ENCODE measurements at places on chromosomes 13 and 19.
A peak's percentile ranks its signal among the peaks of the same experiment; 100 is the strongest.

GRCh38 chr13:44243198-44243857 is 130.3 kb upstream of the SERP2 start:
- DNase-seq, result no peak

DNA sequence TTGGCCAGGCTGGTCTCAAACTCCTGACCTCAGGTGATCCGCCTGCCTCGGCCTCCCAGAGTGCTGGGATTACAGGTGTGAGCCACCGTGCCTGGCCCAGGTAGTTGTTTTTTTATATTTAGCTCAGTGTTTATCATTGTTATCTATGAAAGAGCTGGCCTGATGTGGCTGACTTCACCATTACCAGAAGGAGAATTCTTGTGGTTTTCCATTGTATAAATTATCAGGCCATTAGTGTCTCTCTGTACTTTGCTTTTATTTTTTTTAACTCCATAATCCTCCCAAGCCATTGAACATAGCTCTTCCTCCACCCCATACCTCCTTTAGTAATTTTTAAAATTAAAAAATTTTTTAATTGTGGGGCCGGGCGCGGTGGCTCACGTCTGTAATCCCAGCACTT is 24.2 kb downstream of the CERS4 start:
- no peak for DNase-seq

DNA sequence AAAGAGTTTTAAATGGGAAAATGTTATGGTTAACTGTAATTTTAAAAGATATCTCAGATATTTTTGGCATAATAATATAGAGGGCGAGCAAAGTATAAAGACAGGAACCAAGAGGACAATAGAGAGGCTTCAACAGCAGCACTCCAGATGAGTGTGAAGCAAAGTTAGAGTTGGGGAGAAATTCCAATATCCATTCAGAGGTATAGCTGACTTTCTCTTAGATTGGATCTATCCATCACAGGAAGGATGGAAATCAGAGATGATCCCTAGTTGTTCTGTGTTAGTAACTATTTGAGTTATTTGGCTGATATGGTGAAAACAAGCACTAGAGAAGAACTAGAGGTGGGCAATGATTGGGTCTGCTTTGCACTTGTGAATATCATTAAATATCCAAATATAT is 786.0 kb upstream of the KLHL1 start:
- no peak for DNase-seq

- DNase-seq, result peak; percentile 70
These were observed 110.5 kb downstream of the KCNRG start for GRCh38 chr13:50125554-50126262.

DNA sequence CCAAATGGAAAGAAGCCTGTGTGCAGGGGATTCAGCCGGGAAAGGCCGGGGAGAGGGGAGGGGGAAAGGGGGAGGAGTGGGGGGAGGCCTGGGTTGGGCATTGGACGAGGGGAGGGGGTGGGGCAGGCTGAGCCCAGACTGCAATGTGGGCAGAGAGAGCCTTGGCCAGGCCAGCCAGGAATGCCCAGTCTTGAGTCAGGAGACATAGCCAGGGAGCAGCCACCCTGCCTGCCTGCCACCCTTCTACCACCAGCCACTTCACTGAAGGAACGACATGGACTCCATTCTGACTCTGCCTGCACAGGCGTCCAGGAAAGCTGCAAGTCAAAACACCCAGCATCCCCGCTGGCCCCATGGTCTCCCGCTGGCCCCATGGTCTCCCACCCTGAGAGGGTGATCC is 498 bp downstream of the PROZ start:
- no peak for DNase-seq

GRCh38 chr13:90896002-90896401 is 451.5 kb upstream of the MIR17HG start:
- no peak for DNase-seq

DNA sequence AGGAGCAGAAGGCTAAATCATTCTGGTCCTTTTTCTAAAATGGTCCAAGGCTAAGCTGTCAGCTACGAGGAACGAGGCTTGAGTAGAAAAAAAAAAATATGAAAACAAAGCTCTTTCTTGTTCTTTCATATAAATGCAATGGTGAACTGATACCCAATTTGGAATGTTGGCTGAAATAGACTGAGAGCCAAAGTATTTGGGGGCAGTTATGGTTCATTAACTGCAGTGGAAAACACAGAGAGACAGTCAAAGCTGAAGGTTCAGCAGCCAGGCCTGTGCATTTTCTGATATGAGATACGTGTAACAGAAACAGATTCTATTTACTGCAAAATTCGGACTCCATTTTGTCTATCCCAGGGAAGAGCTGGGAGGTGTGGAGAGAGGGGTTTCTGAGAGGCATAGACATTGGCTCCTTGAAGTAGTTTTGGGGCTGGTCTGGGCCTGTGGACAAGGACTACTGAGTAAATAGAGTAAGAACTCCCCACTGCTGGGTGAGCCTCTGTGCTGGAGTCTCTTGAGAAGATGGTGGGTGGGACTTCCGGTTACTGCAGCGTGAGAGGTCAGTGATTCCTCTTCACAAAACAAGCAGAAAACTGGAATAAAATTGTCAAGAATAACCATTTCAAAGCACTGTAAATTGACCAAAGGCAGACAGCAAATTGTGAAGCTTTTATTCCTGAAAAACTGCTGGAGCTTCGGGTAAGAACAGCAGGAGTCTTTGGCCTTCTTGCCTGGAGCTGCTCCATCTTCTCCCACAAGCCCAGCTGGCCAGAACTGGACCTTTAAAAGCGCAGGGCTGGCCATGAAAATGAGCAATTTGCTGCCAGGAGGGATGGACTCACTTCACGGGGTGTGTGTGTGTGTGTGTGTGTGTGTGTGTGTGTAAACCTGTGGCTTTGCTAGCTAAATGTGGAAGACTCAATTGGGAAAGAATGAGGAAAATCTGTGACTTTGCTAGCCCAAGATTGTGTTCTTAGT is 43.1 kb upstream of the CNMD start:
- DNase-seq, result no peak

GRCh38 chr13:80037505-80037888 is 303.4 kb downstream of the SPRY2 start:
- DNase-seq, result no peak

DNA sequence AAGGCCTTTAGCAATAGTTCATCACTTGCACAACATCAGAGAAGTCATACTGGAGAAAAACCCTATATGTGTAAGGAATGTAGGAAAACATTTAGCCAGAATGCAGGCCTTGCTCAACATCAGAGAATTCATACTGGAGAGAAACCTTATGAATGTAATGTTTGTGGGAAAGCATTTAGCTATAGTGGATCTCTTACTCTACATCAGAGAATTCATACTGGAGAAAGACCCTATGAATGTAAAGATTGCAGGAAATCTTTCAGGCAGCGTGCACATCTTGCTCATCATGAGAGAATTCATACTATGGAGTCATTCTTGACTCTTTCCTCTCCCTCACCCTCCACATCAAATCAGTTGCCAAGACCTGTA is 19.8 kb downstream of the ZNF583 start:
- DNase-seq, result no peak

DNA sequence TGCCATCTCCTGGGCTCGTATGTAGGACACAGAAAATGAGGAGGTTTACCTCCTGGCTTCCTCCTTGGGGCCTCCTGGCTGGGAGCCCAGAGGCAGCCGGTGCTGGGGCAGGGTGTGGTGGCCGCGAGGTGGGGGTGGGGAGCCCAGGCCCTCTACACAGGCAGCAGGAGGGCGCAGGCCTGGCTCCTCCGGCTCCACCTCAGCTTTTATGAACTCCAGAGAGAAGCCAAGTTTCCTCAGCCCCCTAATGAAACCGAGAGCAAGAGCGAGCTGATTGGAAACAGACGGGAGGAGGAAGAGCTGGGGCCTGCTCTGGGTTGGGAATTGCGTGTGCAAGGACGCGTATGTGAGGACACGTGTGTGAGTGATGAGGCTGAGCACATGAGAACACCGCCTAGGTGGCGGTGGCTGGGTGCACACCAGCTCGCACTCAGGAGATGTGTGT is 23.1 kb downstream of the LYL1 start:
- no peak for DNase-seq

- no peak for DNase-seq
These were observed 507.9 kb downstream of the UQCRFS1 start for GRCh38 chr19:28705008-28705407.

GRCh38 chr13:109626386-109627171 is 159.8 kb downstream of the IRS2 start:
- no peak for DNase-seq

DNA sequence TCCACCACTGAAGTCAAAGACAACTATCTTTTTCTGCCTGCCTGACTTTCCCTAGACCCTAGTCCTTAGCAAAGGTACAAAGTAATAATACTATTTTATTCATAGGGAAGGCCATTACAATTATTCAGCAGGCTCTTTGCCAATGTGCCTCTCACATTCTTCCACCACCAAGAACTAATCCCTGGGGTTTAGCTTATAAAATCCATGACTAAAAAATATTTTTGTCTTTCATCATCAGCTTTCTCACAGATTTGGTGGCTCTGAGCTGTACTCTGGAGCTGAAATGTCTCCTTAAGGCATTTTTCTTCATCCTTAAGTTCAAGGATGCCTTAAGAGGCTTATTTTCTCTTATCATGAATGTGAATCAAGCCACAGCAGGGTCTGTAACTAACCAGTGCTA is 96.1 kb downstream of the OXGR1 start:
- DNase-seq, result no peak

- no peak for DNase-seq
These were observed 25.5 kb upstream of the MCF2L start for GRCh38 chr13:112943309-112944125.

DNA sequence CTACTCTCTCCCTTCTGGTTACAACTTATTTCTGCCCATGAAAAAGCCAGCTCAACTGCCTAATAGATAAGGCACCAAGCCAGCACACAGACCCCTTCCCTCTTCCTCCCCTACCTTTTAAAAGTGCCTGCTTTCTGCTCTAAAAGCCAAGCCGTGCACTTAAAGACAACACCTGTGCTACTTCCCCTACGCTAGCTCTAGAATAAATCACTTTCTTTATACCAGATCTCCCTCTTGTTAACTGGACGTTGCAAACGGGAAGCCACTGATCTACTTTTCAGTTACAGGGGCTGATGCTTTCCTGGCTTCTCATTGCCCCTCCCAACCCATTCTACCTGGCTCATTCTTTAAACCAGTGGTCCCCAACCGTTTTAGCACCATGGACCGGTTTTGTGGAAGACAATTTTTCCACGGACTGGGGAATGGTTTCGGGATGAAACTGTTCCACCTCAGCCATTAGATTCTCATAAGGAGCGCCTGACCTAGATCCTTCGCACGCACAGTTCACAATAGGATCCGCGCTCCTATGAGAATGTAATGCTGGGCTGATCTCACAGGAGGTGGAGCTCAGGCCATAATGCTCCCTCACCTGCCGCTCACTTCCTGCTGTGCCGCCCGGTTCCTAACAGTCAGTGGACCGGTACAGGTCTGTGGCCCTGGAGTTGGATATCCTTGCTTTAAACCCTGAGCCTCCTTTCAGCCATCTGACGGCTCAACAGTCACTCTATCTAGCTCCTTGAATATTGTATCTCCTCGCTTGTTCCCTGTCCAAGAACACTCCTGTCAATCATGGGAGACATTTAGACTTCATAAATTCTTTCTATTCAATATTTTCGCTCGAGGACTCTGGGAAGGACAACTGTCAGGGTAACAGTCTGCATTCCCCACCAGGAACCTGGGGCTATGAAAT is 841 bp upstream of the ZNF223 start:
- no peak for DNase-seq

DNA sequence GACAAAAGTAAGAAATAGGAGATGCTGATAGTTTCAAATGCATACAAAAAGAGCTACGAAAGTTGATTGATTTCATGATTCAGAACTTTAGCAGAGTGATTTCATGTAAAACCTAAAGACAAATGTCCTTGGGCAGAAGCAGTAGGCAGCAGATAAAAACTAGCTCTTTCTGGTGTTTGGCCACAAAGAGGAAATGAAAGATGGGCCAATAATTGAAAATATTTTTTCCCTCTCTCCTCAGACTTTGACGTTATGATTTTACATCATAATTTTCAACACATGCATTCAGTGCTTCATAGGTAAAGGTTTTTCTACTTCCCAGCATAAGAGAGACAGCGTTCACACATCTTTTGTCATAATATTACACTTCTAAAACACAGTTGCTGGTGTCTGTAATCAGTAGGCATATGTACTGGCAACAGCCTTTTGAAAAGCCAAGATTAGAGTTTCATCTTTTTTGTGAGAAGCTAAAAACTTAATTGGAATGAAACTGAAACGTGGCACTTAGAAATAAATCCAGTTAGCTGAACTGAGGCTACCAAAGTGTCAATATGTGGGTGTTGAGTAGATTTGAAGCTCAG is 9.3 kb downstream of the SCEL start:
- no peak for DNase-seq

DNA sequence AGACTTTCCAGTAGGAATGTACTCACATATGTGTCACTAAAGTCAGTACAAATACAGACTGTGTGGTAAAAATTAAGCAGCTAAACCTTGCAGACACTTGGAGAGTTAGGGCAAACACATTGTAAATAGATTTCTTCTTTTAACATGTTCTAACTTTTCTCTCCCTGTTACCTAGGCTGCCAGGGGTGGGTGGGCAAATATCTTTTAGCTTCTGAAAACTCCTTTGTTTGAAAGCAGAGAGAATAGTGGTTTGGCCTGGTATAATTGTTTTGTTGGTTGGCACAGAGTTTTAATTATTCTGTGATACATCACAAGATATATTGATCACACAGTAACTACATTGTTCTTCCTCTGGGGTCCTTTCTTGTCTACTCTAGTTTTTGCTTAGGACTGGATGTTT is 289.8 kb upstream of the DACH1 start:
- DNase-seq, result no peak

- no peak for DNase-seq
These were observed 15.7 kb downstream of the FEM1A start for GRCh38 chr19:4807188-4807587.

- no peak for DNase-seq
These were observed 97.1 kb downstream of the MBNL2 start for GRCh38 chr13:97319113-97319720.

DNA sequence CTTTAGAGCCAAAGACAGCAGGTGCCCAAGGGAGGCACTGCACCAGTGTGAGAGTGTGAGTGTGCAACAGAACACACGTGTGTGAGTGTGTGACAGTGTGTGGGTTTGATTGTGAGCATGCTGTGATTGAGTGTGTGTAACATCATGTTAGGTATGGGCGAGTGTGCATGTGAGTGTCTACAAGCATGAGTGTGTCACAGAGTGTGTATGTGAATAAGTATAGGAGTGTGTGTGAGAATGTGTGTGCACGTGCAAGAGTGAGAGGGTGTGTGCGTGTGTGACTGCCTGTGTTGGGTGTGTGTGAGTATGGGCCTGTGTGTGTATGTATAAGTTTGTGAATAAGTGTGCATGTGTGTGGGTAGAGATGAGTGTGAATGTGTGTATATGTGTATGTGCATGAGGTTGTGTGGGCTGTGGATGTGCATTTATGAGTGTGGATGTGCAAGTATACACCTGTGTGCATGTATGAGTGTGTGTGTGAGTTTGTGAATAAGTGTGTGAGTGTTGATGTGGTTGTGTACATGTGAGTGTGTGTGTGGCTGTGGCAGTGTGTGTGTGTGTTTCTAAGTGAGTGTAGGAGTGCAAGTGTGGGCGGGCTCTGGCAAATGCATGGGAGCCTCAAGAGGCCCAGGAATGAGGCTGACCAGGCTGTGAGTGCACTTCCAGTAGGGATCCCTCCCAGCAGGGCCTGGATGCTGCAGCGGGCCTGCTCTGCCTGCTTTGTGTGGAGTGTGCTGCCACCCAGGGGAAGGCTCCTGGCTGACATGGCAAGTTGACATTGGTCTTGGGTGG is 198.4 kb downstream of the COL4A1 start:
- peak; percentile 90 for DNase-seq
